NCI-H1105 (cell line): ENCODE measurements at places on chromosomes 5 and 9.

DNA sequence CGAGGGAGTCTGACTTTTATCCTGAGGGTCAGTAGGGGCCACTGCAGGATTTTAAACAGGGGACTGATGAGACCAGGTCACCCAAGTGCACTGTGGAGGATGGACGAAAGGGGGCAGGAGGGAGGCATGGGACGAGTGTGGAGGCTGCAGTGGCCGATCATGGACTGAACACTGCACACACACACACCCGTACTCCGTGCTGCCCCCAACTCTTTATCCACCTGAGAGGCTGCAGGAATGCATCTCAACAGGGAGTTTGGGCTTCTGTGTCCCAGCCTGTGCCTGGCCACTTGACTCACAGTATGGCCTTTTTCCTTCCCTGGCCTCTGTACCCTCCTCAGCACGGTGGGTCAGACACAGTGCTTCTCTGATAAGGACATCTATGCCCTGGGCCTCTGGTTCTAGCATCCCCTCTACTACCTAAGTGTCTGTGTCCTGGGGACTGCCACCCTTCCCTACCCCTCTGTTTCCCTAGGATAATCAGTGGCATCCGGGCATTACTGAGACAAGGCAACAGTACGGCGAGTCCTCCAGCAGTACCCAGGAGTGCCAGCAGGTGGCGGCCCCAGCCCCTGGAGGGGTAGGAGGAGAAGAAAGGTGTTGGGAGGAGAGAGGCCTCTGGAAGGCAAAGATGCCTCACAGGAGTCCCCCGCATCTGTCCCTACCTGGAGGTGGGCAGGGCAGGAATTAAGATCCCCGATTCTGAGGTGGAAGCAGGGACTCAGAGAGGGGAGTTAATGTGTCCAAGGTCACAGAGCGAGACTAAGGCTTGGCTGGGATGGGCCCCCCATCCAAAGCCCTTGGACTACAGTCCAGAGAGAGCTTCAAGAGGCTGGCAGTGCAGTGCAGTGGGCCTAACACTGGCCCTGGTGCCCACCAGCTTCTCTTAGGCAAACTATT is 5.1 kb upstream of the CDX1 start:
- DNase-seq, result peak; percentile 22

DNA sequence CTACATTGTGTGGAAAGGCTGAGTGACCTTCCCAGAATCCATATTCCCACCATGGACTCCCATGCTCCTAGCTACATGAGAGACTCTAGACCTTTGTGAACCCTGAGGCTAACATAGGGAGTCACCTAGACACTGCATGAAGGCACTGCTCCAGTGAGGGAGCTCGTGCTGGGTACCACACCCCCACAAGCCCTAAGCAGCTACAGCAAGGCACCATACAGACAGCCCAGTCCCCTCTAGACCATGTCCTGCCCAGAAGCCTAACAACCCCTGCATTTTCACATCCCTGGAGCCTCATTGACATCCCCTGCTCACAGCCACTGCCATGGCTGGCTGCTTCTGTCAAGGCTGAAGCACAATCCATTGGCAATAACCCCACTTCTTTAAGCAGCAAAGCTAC is 176.5 kb upstream of the CTNND2 start:
- no peak for DNase-seq

DNA sequence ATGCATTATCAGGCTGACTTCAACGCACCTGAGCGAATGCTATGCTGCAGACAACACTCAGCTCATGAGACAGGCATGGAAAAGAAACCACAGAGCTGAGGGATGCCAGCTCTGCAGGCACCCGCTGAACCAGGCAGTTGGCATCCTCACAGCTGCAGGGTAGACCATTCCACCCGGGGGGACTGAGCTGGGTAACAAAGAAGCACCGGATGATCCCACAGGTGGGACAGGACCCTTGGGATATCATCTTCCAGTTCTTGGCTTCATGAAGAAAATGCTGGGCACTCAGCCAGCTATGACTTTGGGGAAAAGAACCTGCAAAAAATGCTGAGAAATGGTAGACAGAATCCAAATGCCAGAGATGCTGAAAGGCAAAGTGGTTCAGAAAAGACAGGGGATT is 9.6 kb downstream of the EPB41L4B start:
- DNase-seq, result no peak

GRCh38 chr9:104092875-104093600 is 1.1 kb upstream of the SMC2 start:
- DNase-seq, result no peak

DNA sequence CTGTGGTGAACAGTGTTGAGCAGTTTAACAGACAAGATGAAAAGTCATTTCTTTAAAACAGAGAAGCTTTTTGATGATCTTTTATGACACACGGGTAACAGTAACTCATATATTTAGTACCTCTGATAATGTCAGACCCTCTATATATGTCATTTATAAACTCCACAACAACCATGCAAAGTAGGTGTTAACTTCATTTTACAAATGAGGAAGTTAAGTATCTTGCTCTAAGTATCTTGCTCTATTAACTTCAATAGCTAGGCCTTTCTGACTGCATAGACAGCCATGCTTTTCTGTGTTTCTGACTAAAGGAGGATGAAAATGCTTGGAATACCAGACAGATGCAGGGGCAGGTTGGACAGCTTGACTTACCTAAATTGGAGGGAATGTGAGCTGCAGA is 1.8 kb downstream of the NUDT2 start:
- no peak for DNase-seq

- DNase-seq, result peak; percentile 73
Measured at GRCh38 chr9:10612641-10613398, at the start of gene PTPRD. Gene PTPRD (minus strand): TSS chr9:10613002.

DNA sequence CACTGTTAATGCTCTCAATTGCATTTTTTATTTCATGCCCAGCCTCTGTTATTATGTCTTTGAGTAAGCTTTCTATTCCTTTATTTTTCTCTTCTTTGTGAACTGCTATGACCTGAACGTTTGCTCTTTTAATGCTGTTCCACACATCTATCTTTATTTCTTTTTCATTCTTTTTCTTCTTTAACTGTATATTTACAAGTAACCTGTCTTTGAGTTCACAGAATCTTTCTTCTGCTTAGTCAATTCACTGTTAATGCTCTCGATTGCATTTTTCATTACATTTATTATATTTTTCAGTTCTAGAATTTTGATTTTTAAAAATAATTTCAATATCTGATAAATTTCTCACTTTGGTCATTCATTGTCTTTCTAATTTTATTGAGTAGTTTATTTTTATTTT is 316.3 kb upstream of the MEF2C start:
- DNase-seq, result no peak

DNA sequence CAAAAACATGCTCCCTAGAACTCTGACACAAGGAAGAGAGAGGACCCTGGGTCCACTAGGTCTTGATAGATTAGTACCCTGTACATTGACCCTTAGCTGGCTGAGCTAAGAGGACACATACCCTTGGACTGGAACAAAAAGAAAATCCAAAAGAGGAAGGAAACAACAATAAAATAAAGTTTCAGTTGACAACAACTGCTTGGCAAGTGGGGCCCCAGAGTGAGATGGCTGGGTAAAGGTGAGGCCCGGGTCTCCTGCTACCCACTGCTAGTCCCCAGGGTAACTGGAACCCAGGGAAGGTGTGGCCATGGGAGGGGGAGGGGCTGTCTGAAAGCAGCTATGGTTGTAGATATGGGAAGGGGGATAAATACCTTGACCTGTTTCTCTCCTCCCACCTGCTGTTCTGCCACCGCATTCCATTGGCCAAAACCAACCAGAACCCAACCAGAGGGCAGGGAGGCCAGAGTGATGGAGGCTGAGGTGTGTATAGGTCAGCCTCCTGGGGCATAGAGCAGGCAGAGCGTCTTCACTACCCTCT is 11.7 kb downstream of the TAL2 start:
- DNase-seq, result no peak

DNA sequence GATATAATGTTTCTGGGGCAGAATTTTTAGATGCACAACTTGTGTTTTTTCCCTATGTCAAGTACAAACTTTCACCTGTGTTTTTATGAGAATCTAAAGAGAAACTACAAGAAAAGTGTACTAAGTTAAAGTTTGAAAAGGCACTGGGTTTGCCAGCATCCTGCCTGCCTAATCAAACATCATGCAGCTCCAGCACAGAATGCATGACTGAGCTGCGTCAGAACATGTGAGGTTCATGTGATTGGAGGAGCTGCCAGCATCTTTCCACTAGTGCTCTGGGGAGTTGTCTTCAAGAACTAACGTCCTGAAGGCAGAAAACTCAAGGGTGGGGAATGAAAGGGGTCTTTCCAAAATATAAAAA is 46.1 kb upstream of the RIC1 start:
- DNase-seq, result no peak

DNA sequence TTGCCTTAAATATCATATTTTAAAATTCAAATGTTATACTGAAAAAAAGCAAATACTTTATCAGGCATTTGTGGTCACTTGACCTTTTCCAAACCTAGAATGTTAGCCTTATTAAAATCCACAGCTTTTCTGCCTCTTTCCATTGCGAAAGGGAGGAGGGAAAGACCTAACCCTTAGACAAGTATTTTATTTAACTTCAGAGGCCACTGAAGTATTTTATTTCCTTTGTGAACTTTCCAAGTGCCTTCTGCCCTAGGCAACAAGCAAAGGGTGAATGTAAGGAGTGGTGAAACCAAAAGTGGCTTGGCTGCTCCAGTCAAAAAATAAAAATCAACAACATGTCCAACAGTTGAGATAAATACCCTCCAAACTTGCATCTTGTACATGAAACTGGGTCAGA is 376.1 kb downstream of the EFNA5 start:
- DNase-seq, result no peak

DNA sequence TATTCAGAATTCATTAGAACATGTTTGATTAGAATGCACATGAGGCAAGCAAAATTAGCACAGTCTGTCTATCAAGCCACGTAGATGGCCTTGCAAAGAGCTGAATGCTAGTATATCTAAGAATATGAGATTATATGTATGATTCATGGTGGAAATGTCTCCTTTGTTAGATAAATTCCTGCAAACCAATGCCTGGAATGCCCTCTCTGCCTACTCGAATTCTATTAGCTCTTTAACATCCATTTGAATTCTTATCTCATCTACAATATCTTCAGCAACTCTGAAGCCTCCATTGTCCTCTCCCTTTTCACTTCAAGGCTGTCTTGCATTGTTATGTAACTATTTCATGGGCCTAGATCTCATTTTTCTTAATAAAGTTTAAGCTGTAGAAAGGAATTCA is 205.5 kb downstream of the TMC1 start:
- DNase-seq, result no peak

- no peak for DNase-seq
Measured at GRCh38 chr5:88734191-88734640, 148.8 kb downstream of the MEF2C start.

- DNase-seq, result no peak
Measured at GRCh38 chr5:115423051-115423450, 121.5 kb downstream of the FEM1C start.

DNA sequence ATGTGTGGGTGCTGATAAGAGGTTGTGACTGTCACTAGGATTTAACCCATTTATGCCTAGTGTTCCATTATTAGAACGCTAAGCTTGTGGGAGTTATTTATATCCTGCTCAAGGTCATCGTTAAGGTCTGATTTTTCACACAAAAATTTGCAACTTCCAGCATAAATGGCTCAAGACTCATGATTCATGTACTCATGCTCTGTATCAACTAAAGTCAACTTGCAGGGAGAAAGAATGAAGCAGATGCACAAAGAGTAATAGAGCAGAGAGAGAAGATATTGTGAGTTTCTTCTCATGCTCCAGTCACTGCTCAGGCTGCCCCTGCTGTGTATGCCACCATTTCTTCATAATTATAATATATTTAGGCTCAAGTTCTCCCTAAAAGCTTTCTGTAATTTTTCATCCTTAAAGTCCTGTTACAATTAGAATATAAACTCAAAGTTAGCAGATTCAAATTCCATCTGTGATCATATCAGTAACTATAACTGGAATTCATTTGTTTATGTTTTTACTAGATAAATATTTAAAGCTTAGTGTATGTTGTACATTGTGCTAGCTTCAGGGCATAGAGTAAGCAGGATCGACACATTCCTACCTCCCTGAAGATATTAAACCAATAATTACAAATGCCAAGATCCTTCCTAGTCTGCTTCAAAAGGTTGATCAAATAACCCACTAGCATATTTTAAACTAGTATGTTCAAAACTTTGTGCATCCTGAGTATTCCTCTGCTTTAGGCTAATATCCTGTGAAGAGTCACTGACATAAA is 136.7 kb downstream of the NUDT12 start:
- DNase-seq, result no peak

GRCh38 chr9:27368316-27368985 is 71.5 kb upstream of the EQTN start:
- no peak for DNase-seq

- no peak for DNase-seq
Measured at GRCh38 chr9:109478051-109478563, 20.0 kb downstream of the PTPN3 start.

- no peak for DNase-seq
Measured at GRCh38 chr5:124203303-124203702, 543.1 kb downstream of the ZNF608 start.

DNA sequence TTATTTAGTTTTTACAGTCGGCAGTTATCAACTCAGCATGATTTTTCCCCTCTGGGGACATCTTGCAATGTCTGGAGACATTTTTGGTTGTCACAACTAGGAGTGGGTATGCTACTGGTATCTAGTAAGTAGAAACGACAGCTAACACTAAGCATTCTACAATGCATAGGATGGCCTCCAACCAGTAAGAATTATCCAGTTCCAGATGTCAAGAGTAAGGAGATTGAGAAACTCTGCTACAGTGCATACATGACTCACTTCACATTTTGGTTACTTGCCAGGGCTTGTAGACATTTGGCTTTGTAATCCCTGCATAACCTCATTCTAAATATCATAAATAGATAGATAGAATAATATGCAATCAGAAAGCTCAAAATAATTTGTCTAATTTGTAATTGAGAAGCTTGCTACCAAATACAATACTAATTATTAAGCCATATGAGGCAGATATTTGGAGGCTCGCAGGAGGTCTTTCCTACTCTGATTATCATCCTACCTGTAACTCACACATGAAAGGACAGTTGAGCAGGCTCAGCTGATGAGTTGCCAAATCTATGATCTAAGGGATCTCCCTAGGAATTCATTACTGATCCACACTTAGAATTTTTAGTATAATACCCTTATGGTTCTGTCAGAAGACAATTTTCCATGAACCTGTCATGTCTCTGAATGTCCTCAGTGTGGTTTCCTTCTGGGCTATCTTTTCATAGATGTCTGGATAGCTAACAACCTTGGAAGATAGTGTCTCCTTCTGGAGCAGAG is 346.9 kb upstream of the TLE4 start:
- no peak for DNase-seq

GRCh38 chr5:84647581-84647980 is 262.9 kb upstream of the EDIL3 start:
- no peak for DNase-seq

DNA sequence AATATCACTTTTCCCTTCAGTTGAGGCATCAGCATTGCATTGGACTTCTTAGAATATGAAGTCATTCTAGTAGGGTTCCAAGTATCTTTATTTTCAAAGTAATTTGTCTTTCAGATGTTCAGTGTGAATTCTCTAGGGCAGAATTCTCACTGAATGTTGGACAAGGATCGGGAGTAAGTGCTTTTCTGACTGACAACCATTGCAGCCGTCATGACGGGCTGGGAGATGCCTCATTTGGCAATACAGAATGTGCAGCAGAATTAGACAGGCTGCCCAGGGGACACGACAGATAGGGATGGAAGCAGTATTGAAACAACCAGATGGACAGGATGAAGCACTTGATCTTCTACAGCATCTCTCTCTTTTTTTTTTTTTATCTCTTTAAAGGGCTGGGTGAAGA is 129.0 kb downstream of the ICE1 start:
- DNase-seq, result no peak

GRCh38 chr5:41485533-41485932 is 24.9 kb downstream of the PLCXD3 start:
- DNase-seq, result no peak
